ENCODE measurements at places on chromosomes 4 and X.
A peak's percentile ranks its signal among the peaks of the same experiment; 100 is the strongest.

- DNase-seq = no peak
These were observed 5.2 kb downstream of the UGDH start for GRCh38 chr4:39522068-39522467.

GRCh38 chr4:78659264-78659663, 107.7 kb downstream of the ANXA3 start:
- peak; percentile 64 for DNase-seq

DNA sequence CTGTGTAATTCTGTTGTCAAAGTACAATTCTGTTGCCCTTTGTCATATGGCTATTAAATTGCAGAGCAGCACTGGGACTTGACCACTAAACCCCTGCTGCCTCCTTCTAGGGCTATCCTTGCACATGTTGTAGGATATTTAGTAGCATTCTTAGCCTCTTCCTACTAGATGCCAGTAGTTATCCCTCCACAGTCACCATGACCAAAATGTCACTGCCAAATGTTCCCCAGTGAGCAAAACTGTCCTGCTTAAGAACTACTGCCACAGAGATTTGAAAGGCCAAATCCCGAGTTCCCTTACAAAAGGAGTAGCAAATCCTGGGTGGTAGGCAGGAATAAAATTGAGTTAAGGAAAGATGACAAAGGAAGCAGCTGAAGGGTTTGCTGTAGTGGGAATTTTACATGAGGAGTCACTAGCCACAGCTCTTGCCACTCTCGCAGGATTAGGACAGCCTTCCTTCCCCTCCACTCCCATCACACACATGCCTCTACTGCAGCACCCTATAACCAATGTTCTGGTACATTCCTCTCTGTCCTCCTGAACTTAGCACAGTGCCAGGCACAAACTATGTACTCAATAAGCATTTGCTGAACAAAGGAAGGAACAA, 8.4 kb downstream of the APBB2 start:
- no peak for DNase-seq

DNA sequence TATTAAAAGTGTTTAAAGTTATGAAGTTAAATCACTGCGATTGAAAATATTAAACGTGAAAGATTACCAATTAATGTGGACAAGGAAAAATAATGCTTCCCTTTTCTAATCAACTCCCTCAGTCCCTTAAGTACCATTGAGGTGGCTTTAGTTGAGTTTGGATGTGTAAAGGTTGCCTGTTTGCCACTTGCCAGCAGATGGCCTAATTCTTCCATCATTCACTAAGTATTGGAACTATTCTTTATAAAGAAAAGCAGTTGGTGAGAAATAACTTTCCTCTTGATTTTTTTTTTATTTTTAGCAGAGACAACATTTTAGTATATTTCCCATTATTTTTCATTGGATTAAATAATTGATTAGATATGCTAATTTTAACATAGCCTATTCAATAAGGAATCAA, 295.9 kb upstream of the TACR3 start:
- no peak for DNase-seq

GRCh38 chr4:42955746-42956505, 63.4 kb downstream of the GRXCR1 start:
- no peak for DNase-seq

GRCh38 chr4:7281691-7282665, 89.6 kb downstream of the SORCS2 start:
- peak; percentile 18 for DNase-seq

DNA sequence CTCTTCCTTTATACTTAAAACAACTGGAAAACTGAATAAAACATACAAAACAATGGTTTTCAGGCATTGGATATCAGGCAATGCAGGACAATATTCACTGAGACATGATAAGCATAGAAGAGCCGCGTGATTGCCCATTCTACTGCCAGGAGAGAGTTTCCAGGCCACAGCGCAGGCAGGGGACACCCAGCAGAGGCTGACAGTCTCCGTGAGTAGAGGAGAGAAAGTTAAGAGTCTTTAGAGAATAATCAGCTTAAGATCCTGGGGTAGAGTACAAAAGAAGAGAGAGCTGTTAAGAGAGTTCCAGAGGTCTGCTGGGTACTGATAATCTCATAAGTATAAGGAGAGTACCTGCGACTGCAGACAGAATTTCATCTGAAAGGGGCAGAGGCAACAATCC, 18.4 kb upstream of the FRAS1 start:
- DNase-seq = no peak

GRCh38 chr4:188021548-188022249, 26.1 kb downstream of the ZFP42 start:
- DNase-seq = no peak

GRCh38 chr4:11209826-11210225, 218.9 kb downstream of the HS3ST1 start:
- no peak for DNase-seq

GRCh38 chrX:44415639-44416386, 72.3 kb upstream of the EFHC2 start:
- DNase-seq = no peak

GRCh38 chrX:102712981-102713625, 855 bp downstream of the GPRASP2 start:
- peak; percentile 45 for DNase-seq

DNA sequence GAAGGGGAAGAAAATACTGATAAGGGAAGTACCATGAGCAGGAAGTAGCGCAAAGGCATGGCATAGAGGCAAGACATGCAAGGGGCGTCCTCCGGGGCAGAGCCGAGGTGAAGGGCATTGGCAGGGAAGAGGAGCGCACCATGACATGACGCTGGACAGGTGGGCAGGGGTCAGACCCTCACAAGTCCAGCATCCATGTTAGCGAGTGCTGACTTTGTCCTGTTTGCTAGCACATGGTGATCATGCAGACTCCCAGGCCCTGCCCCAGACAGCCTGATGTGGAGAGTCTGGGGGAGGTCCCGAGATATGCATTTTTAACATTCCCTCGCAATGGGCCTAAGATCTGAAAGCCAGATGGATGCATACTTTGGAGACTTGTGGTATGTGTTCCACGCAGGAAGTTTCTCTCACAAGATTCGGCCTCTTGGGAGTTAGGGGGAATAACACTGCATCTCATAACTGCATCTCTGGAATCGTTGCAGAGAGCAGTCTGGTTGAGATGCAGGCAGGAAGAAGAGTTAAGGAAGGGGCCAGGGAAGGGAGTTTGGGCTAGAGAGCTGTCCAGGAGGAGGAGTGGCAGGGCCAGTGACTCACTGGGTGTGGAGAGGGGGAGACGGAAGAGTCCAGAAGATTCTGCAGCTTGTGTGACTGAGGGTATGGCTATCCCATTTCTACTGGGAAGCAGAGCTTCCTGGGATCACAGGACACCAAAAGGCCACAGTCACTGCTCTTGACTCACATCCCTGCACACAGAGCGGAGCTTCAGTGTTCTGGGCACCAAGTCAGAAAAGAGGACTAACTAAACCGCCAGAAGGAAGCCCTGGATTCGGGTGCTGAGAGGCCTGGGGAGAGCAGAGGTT, 59.7 kb downstream of the FAM184B start:
- peak; percentile 87 for DNase-seq

GRCh38 chrX:151386838-151387459, 10.1 kb upstream of the VMA21 start:
- DNase-seq = no peak

DNA sequence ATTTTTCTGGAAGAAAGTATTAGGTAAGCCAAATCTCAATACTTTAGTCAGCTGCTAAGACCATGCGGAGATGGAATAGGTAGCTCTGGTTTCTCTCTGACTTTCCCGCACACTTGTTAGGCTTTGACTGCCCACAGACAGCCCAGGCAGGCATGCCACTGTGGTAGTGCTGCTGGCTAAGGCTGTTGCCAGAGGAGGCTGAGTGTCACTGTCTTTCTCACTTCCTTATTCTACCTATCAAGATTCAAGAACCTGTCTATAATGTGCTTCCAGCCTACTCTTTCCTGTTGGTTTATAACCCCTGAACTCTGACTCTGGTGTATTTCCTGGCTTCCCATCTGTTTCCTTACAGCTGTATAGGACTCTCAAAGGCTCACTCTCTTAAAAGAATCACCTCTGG, 81.8 kb upstream of the TRPC5 start:
- no peak for DNase-seq

DNA sequence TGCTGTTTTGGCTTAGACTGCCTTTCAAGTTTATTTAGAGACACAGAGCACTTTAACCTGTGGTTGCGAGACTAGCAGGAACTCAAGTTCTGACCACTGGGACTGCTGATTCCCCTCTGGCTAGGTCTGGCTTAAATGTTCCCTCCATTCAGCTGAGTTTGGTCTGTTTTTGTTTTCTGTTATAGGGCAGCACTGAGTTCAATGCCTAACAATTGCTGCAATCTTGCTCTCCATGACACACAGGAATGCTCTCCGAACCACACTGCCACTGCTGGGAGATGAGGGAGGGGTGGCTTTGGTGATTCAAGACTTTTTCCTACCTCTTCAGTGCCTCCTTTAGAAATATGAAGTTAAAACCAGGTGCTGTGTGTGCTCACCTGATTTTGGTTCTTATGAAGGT, 106.3 kb upstream of the EOLA2 start:
- DNase-seq = no peak

- DNase-seq = no peak
These were observed 8.1 kb upstream of the TBC1D1 start for GRCh38 chr4:37882665-37883296.

GRCh38 chr4:162457071-162457865, 293.5 kb upstream of the FSTL5 start:
- DNase-seq = no peak

DNA sequence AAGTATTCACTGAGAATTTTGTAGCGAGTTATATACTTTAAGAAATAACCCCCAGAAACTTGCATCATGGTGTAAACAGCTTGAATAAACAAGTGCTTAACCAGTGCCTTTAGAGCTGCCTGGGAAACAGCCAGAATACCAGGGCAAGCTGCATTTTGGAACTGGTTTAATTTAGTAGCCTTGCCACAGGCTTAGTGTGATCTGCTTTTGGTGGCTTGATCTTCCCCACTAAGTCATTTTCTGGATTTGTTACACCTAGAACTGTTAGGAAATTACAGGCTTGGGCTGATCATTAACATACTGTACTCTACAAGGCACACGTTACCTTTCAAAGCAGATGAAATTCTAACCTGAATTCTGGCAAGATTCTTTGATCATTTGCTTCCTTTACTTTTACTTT, 35.4 kb downstream of the NPNT start:
- DNase-seq = no peak

- no peak for DNase-seq
These were observed 60.2 kb downstream of the SEPSECS start for GRCh38 chr4:25100021-25100555.

DNA sequence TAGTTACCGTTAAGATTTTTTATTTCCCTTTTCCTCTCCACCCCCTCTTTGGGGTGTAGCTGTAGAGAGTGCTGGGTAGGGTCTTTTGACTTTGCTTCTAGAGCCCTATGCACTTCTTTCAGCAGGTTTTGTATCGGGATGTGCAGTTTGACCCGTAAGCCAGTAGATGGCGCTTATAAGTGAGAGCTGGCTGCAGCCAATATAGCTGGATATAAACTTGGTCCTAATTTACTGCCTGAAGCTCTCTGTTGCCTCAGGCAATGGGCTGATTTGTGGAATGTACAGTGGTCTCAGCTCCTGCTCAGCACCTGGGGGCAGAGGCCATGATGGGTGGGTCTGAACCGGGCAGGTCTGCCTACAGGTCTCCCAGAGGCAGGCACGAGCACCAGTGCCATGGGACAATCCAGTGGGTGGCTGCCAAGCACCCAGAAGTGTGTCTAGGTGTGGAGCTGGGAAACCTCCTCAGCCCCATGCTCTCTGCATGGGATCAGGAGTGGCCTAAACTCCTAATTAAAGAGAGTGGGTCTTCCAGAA, 146.5 kb downstream of the SPANXN1 start:
- DNase-seq = no peak

DNA sequence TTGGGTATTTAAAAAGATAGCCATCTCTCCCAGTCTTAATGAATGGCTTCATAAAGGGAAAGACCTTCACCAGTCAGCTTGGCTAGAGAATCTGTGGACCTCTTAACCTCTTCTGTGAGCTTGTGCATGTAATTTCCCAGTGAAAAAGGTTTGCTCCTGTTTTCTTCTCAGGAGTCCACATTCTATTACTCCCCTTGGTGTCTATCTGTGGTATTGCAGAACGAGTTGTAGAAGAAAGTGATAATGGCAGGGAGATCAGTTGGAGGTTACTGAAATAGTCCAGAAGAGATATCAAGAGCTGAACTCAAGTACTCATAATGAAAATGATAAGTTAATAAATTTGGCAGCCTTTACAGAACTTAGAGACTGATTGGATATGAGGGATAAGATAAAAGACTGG, 16.5 kb upstream of the VAMP7 start:
- no peak for DNase-seq

DNA sequence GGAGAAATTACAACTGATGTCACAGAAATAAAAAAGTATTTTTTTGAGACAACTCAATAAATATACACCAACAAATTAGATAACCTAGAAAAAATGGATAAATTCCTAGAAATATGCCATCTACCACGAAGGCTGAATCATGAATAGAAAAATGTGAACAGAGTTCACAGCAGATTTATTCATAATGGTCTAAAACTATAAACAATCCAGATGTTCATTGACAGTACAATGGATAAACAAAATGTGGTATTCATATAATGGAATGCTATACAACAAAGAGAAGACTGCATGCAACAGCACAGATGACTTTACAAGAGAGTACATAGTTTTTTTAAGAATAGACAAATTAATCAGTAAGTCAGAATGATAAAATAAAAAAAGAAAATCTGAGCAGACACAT, 55.2 kb downstream of the CLOCK start:
- DNase-seq = peak; percentile 58

DNA sequence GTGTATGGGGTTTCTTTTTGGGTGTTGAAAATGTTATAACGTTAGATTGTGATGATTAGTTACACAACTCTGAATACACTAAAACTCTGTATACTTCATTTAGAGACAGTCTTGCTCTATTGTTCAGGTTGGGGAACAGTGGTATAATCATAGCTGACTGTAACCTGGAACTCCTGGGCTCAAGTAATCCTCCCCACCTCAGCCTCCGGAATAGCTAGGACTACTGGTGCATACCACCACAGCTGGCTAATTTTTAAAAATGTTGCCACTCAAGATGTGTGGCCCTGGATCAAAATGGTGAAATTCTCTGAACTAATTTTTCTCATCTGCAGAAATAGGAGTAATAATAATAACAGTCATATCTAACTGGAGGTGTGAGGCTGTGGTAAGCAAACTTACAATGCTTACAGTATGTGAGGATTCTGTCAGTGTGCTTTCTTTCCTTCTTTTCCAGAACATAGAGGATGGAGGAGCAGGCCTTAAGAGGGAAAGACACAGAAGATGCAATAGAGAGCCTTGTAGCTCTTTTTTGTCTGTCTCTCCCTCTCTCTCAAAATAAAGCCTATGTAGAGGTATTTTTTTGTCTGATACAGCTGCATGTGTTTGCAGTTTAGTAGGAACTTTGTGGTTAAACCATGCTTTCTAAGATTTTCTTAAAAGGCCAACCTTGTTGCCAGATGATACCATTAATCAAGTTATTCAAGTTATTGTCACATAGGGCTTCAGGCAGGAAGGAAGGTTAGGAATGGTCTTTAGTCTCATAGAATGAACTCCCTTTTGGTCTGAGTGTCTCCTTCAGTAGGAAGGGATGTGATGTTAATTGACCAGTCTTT, 7.5 kb downstream of the ADD1 start:
- peak; percentile 34 for DNase-seq
